Stimulated activated CD4-positive, alpha-beta T cell treated with anti-CD3 and anti-CD28 coated beads, Interleukin-1b, Interleukin-23, amount 100 ng/mL, for 1 hour (primary cell): ENCODE measurements at places on chromosomes 3 and 15.

DNA sequence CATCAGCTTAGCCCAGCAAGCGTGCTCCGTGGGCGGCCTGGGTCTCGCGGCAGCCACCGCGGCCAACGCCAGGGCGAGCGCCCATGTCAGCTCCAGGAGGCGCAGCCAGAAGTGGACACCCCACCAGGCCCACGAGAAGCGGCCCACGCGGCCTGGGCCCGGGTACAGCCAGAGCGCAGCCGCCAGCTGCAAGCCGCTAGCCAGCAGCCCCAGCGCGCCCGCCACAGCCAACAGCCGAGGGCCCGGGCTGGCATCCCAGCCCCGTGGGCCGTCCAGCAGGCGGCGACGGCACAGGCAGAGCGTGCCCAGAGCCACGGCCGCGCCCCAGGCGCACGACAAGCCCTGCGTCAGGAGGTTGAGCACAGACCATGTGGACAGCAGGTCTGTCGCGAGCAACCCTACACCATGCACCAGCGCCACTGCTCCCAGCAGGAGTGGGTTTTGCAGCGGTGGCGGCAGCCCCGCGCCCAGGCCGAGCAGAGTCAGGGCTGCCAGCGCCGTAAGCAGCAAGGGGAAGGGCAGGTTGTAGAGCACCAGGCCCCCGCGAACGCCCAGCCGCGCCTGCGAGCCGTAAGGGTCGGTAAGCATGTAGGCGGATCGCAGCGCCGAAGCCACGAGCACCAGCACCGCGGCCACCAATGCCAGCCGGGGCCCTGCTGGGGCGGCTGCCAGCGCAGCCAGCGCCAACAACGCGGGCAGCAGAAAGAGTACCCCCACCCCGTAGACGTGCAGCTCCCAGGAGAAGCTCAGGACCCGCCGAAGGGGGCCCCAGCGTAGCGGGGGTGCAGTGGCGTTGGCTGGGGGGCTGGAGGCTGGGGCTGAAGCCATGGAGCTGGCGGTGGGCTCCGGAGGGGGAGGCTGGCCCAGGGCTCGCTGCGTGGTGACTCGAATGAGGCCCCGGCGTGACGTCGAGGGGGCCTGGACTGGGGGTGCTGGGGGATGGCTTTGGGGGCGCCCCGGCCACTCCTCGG lies 4.9 kb downstream of the PRRT3 start:
- DNase-seq: no peak

DNA sequence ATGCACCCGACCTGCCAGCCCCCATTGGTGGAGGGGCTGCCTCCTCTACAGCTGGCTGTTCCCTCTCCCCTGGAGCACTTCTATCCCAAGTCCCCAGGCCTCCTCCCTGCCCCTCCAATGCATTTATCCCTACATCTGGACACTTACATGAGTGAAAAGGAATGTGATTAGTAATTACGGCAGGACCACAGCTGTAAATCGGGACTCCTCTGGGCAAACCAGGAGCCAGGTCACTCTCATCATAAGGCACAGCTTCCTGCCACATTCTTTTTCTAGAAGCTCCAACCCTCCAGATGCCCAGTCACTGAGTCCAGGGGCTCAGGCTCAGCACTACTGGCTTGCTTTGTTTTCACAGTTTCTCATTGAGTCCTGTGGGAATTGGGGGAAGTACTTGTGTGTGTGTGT lies 54.3 kb downstream of the IL20RB start:
- no peak for DNase-seq

- DNase-seq: no peak
Measured at GRCh38 chr3:179292450-179292849, 30.4 kb upstream of the ZNF639 start.

DNA sequence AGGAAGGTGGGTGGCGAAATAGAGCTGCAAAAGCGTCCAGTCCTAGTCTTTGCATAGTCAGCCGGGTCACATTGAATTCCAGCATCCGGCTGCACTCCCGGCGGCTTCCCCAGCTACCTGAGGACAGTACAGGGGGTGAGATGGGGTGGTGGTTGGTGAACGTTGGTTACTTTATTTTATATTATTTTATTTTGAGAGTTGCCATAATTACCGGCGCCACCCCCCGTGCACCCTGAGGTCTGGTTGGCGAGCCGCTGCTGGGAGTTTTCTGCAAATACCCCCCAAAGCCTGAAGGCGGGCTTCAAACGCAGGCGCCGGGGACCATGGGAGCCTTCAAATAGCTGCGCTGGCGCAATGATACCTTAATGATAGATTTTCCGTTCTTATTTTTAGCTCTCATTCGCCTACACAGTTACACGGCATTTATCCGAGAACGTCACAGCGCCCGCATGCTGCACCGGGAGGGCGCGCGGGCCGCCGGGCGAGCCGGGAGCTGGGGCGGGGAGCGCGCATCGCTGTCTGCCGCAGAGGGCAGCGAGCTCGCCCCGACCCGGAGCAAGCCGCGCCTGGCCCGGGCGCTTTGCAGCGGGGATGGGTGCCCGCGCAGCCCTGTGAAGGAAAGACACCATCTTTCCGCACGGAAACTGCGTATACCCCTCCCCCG lies 756 bp upstream of the RASGRF1 start:
- DNase-seq: no peak

- DNase-seq: no peak
Measured at GRCh38 chr3:69288161-69288895, 97.6 kb downstream of the FRMD4B start.

GRCh38 chr15:96737408-96737807 lies 406.9 kb downstream of the NR2F2 start:
- no peak for DNase-seq

- no peak for DNase-seq
Measured at GRCh38 chr3:31762888-31763351, 218.1 kb downstream of the OSBPL10 start.

- no peak for DNase-seq
Measured at GRCh38 chr3:61872077-61872706, 310.8 kb downstream of the PTPRG start.

GRCh38 chr3:101170062-101170771 lies 150.2 kb downstream of the IMPG2 start:
- no peak for DNase-seq

GRCh38 chr3:101577286-101577685 lies 3.3 kb downstream of the PCNP start:
- no peak for DNase-seq

DNA sequence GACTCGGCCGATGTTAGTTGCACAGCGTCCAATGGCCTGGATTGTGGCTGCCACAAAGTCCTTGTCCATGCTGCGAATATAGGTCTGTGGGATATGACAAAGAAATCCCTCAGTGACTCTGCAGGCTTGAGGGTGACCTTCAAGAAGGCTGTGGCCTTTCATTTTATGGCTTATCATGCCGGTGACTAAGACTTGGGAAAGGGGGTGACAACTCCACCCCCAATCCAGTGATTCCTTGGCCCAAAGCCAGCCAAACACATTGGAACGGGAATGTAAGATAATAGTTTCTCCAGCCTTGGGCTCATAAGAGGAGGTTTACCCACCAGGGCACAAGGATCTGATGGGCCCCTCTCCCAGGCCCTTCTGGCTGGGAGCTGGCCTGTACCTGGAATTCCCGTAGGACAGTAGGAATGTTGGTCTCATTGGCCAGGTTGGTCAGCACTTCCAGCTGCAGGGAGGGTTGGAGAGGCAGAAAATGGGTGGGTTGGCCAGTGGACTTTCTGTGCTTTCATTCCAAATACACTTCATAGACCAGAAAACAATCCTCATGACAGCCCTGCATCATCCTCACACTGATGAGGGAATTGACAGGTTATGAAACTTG lies 30.7 kb upstream of the CPEB1 start:
- no peak for DNase-seq

- DNase-seq: no peak
Measured at GRCh38 chr15:61083788-61084134, 145.3 kb downstream of the RORA start.
